ENCODE measurements at places on chromosomes 5 and 9.
A peak's percentile ranks its signal among the peaks of the same experiment; 100 is the strongest.

- DNase-seq, result no peak
Measured at GRCh38 chr9:136054798-136055714, 40.0 kb downstream of the NACC2 start.

DNA sequence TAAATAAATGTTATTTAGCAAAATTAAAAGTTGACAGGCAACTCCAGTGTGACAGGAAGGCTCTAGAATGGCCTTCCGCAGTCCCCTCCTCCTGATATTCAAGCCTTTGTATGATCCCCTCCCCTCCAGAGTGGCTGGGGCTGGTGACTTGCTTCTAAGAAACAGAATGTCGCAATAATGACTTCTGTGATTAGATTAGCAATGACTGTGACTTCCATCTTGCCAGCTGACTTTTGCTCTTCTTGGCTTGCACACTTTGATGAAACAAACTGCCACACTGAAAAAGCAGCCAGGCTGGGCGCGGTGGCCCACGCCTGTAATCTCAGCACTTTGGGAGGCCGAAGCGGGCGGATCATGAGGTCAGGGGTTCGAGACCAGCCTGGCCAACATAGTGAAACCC lies 106.5 kb upstream of the LARP1 start:
- no peak for DNase-seq

GRCh38 chr5:112971276-112971675 lies 5.3 kb upstream of the DCP2 start:
- DNase-seq, result no peak

DNA sequence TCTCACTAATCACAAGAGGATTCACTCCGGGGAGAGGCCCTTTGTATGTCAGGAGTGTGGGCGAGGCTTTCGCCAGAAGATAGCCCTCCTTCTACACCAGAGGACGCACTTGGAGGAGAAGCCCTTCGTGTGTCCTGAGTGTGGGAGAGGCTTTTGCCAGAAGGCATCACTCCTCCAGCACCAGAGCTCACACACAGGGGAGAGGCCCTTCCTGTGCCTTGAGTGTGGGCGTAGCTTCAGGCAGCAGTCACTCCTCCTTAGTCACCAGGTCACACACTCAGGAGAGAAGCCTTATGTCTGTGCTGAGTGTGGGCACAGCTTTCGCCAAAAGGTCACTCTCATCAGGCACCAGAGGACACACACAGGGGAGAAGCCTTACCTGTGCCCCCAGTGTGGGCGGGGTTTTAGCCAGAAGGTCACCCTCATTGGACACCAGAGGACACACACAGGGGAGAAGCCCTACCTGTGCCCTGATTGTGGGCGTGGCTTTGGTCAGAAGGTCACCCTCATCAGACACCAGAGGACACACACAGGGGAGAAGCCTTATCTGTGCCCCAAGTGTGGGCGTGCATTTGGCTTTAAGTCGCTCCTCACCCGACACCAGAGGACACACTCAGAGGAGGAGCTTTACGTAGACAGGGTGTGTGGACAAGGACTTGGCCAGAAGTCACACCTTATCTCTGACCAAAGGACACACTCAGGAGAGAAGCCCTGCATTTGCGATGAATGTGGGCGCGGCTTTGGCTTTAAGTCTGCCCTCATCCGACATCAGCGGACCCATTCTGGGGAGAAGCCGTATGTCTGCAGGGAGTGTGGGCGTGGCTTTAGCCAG lies 27.8 kb downstream of the NUTM2F start:
- DNase-seq, result peak; percentile 17

GRCh38 chr5:123099514-123100151 lies 10.6 kb downstream of the PRDM6 start:
- DNase-seq, result no peak

- DNase-seq, result no peak
Measured at GRCh38 chr5:146607659-146608332, 91.8 kb upstream of the GPR151 start.

- DNase-seq, result no peak
Measured at GRCh38 chr5:85843535-85843934, 774.2 kb upstream of the COX7C start.

- no peak for DNase-seq
Measured at GRCh38 chr5:133945568-133945967, 22.9 kb downstream of the C5orf15 start.

- peak; percentile 58 for DNase-seq
Measured at GRCh38 chr5:172910828-172911627, 48.2 kb upstream of the RPL26L1 start.

DNA sequence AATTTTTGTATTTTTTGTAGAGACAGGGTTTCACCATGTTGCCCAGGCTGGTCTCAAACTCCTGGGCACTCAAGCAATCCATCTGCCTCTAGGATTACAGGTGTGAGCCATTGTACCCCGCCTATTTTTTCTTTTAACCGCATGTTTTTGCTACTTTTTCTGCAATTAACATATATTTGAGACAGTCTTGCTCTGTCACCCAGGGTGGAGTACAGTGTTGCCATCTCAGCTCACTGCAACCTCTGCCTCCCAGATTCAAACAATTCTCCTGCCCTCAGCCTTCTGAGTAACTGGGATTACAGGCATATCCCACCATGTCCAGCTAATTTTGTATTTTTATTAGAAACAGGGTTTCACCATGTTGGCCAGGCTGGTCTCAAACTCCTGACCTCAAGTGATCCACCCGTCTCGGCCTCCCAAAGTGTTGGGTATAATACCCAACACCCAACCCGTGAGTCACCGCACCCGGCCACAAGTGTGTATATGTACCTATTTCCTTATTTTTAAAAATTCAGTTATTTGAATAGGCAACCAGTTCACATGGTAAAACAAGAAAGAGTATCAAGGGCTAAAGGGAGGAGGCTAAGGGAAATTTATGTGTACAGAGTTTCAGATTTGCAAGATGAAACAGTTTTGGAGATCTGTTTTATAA lies 13.3 kb downstream of the PHAX start:
- DNase-seq, result no peak

- DNase-seq, result no peak
Measured at GRCh38 chr5:138833080-138833479, 42.1 kb downstream of the LRRTM2 start.

DNA sequence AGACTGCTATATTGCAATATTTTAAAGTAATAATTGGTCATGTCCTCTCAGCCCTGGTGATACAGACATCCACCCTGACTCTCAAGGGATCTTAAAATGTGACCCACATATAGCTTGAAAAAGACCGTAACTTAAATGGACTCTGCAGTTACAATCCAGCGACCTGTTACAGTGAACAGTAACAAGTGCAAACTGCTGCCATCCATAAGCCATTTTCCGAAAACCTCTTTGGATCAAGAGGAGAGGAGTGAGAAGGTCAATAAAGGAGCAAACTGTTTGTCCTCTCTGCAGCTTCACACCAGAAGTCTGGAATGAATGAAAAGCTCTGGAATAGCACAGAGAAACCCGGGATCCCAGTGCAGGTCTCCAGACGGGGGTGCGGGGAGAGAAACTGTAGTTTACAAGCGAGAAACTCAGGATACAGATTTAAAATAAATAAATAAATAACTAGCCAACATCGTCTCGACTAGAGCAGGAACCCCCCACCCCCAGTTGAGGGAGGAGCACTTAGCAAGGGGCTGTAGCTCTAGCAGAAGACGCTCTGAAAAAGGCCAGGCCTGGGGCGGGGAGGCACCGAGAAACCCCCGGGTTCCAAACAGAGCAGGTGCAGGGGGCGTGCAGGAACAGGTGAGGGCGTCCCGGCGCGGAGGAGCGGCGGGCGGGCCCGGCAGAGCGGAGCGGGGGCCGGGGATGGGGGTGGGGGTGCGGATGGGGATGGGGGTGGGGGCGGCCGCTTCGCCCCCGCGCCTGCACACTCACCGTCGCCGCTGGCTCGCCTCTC lies 572 bp downstream of the ZDHHC21 start:
- DNase-seq, result peak; percentile 60

GRCh38 chr5:149002053-149002452 lies 60.8 kb downstream of the SH3TC2 start:
- DNase-seq, result no peak

DNA sequence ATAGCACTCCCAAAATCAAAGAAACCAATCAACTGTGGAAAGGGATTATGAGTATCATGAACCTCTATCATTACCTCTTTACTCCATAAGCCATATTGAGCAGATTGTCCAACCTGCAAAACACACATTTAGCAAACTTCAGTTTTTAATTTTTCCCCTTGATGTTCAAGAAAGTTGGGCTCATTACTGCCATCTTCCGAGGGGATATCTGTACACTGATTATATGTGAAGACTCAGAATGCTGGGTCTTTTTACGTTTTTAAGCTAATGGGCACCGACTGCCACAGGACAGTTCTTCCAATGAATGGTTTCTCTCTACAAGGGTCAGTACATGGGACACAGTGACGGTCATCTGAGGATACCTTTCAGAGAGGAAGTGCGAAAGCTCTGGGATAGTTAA lies 132.7 kb downstream of the ELAVL2 start:
- DNase-seq, result no peak

DNA sequence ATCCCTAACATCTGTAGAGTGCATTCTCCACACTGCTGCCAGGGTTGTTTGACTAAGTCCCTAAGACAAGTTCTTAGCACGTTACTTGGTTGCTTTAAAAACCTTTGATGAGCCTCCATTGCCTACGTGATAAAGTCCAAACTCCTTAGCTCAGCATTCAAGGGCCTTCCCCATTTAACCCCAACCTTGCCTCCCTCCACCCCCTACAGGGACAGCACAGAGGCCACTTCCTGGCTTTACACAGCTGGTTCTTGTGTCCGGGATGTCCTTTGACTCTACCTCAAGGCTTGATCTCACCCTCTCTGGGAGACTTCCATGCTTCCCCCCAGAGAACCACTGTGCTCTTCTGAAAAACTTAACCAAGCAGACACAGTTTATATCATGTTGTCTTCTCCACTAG lies 29.4 kb downstream of the FAM240B start:
- DNase-seq, result no peak

GRCh38 chr5:137819766-137820165 lies 47.9 kb upstream of the MYOT start:
- DNase-seq, result no peak

DNA sequence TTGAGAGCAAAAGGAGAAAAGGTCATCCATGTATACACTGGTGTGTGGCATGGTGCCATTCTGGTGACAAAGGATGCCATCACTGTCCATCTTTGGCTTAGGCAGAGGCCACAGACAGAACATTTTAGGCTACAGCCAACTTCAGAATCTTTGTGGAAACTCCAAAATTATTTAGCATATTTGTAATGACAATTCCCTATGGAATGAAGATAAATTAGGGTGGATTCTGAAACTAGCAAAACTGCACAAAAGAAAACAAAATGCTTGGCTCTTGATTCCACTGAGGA lies 92.5 kb downstream of the FBXW11 start:
- DNase-seq, result no peak

- DNase-seq, result peak; percentile 19
Measured at GRCh38 chr9:72351538-72352453, 13.2 kb downstream of the ZFAND5 start.

DNA sequence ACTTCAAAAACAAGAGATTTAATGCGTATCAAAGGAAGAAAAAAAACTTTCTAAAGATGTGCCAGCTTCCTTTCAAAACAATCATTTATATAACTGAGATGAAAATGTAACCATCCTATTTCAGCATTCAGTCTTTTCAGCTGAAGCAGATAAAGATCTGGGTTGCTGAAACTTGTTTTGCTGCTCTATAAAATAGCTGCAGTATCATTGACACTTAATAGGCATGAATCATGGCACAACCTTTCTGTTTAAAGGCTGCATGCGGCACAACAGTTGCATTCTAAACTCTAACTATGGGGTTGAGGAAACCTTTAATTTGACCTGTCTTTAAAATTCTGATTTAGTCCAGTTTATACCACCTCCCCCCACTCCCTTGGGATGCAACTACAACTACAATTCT lies 196.7 kb downstream of the MPDZ start:
- no peak for DNase-seq

- no peak for DNase-seq
Measured at GRCh38 chr5:135441919-135442318, 5.2 kb downstream of the DCANP1 start.

DNA sequence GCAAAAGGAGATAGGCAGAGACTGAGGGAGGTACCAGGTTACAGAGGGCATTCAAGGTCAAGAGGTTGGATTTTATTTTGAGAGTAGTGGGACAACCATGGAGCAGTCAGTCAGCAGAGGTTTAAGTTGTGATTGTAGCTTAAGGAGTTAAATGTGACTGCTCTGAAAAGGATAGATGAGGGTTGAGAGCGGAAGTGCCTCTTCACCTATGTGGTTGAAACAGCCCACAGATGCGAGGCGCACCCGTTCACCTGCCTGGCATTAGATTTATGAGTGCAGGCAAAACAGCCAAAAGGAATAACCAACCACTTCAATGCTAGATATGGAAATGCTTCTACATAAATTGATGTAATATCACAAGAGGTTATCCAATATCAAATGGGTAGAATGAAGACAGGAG lies 8.4 kb downstream of the ZNF474 start:
- DNase-seq, result peak; percentile 44

- no peak for DNase-seq
Measured at GRCh38 chr5:38660194-38660668, 103.8 kb upstream of the LIFR start.

- no peak for DNase-seq
Measured at GRCh38 chr5:15463231-15463980, 36.6 kb upstream of the FBXL7 start.

DNA sequence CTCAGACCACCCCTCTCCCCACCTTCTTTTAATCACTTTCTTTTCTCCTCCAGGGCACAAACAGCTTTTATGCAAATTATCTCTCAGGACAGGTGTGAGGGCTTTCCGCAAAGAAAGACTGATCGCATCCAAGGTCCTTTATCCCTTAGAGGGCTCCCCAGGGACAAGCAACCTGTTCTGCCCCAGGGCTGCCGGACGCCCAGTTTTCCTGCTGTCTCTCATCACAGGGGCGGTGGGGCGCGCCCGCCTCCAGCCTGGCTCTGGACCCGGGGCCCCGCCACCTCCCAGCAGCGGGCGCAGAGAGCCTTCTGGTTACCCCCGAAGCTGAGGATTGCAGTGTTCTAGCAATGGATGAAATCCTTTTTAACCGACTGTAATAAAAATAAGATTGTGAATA lies 266.1 kb downstream of the CWC27 start:
- DNase-seq, result no peak

- no peak for DNase-seq
Measured at GRCh38 chr9:92962303-92962649, 15.0 kb downstream of the FGD3 start.

- no peak for DNase-seq
Measured at GRCh38 chr5:129387944-129388343, 72.2 kb upstream of the ADAMTS19 start.

- no peak for DNase-seq
Measured at GRCh38 chr5:143062379-143062778, 292.2 kb downstream of the ARHGAP26 start.

GRCh38 chr5:81268521-81269196 lies 32.7 kb upstream of the ZCCHC9 start:
- no peak for DNase-seq

- no peak for DNase-seq
Measured at GRCh38 chr5:56557198-56557597, 258.2 kb upstream of the MAP3K1 start.

Measured in activated CD4-positive, alpha-beta T cell treated with anti-CD3 and anti-CD28 coated beads for 36 hours (primary cell).